ENCODE measurements at places on chromosomes 2 and 18.

- H3K36me3 ChIP-seq: no peaks in the 10 kb centered on the region
- no peak for DNase-seq
- H3K27ac ChIP-seq: no peak overlapping the region
Observed at GRCh38 chr2:136069773-136070172, 48.2 kb downstream of the CXCR4 start.

DNA sequence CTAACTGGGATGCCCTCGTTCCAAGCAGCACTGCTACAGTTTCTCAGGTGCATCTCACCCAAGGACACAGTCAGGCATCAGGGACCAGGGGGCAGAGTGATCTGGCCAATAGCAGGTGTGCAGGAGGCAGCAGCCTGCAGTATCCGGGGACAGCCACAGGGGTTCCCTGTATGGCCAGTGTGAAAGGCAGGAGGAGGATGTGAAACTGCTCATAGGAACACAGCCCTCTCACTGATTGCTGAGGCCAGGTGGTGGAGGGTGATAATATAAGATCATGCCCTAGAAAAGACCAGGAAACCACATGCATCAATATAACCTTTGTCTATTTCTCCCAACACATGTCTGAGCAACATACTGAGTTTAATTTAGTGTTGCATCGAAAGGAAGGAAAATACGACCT is 112.7 kb upstream of the TACR1 start:
- no peak overlapping the region for H3K27ac ChIP-seq
- H3K27me3 ChIP-seq: no peaks in the 10 kb centered on the region
- H3K4me3 ChIP-seq: no peak overlapping the region
- no peaks in the 10 kb centered on the region for H3K36me3 ChIP-seq
- H3K4me1 ChIP-seq: no peaks in the 10 kb centered on the region

GRCh38 chr2:176613323-176613987 is 344.2 kb downstream of the MTX2 start:
- H3K4me3 ChIP-seq: no peak overlapping the region
- H3K27me3 ChIP-seq: no peaks in the 10 kb centered on the region
- H3K36me3 ChIP-seq: no peaks in the 10 kb centered on the region
- no peak overlapping the region for H3K27ac ChIP-seq

DNA sequence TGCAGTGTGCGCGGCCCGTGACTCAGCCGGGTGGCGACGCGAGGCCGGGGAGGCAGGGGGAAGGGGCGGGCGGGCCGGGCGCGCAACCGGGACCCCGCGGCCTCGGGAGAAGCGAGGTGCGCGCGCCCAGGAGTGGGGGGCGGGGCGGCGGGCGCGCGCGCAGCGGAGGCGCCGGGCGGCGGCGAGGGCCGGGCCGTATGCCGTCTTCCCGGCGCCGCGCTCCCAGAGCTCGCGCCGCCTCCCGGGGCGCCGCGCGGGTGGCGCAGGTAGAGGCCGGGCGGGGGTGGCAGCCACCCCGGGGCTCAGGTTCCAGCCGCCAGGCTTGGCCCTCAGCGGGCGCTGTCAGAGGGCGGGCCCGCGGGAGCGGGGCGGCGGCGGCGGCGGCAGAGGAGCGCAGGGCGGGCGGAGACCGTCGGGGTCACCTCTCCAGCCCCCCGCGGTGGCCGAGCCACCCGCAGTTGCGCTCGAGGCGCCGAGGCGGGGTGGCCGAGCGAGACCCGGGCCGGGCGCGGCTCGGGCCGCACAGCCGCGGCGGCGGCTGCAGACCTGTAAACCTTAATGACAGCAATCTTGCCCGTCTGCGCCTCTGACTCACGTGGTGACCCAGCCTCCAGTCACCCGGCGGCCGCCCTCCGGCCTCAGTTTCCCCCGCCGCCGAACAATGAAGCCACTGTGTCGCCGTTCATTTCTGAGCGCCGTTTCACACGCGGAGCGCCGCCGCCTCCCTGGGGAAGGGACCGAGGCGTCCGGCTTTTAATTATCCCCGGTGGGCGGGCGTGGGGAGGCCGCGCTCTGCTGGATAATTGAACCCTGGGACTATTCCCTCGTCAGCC is 25.3 kb upstream of the SMAD7 start:
- no peaks in the 10 kb centered on the region for H3K27me3 ChIP-seq
- peaks cover 14% of the 10 kb centered on the region for H3K4me1 ChIP-seq
- H3K4me3 ChIP-seq: peak overlapping the region; percentile 80
- H3K27ac ChIP-seq: peak overlapping the region; percentile 90

GRCh38 chr2:118363604-118364003 is 275.3 kb downstream of the INSIG2 start:
- no peak overlapping the region for H3K4me3 ChIP-seq
- no peak overlapping the region for H3K27ac ChIP-seq
- DNase-seq: no peak
- H3K4me1 ChIP-seq: no peaks in the 10 kb centered on the region
- H3K27me3 ChIP-seq: peaks cover 12% of the 10 kb centered on the region
- H3K36me3 ChIP-seq: no peaks in the 10 kb centered on the region

DNA sequence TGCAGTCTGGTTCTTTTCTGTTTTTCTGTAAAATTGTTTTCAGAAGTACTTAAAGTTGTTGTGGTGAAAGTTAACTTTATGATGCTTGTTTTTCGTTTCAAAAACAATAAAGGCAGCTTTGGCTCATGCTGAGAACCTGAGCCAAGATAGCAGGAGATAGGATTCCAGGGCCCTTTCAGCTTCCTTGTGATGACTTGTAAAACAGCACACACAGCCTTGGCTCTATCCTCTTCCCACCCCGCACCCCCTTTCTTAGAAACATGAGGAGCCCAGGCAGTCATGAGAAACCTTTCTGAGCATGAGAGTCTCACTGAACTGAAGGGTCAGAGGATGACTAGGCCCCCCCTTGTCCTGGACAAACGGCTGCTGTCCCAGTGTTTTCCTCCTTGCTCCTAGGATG is 12.4 kb upstream of the CHRNA1 start:
- no peaks in the 10 kb centered on the region for H3K36me3 ChIP-seq
- no peak overlapping the region for H3K27ac ChIP-seq
- no peaks in the 10 kb centered on the region for H3K27me3 ChIP-seq
- H3K4me1 ChIP-seq: peaks cover 21% of the 10 kb centered on the region

DNA sequence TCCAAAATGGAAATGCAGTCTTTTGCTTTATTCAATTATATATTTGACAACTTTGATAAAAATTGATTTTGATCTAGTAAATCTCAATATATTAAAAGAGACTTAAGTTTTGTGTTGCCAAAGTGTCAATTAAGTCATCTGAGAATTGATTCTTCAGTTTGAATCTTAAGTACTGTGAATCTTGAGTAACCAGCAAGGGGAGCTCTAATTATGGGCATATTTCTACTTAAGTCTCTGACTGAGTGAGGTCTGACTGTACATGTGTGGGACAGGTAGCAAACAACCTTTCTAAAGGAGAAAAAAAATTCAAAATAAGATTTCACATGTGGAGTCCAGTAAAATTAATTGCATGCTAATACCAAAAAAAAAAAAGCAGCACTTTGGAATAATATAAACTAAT is 503.7 kb upstream of the SLC8A1 start:
- no peaks in the 10 kb centered on the region for H3K4me1 ChIP-seq
- no peak for DNase-seq
- H3K27ac ChIP-seq: no peak overlapping the region
- H3K36me3 ChIP-seq: no peaks in the 10 kb centered on the region

DNA sequence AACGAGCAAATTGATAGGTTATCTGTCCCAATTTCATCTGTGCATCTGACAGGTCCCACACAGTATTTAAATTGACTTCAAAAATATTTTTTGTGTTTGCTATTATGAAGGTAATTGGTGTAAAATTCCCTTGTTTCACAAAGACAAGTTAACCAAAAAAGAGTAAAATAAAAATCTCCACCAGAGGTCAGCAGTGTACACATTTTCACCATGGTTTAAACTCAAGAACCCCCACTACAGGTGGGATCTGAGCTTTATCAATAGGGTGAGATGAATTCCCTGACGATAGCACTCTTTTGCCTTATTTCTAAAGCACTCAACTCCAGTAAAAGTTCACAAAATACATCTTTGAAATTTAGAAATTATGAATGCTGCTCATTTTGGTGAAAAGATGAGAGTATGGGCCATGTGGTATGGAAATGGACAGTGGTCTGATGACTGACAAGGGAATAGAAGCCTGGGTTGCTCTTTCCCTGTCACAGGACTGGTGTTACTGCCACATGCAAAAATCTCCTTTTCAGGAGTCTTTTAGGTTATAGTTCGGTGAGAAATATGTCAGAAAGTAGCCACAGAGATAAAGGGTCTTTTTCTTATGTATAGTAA is 68.0 kb downstream of the SERPINB8 start:
- no peak overlapping the region for H3K4me3 ChIP-seq
- no peak overlapping the region for H3K27ac ChIP-seq
- no peaks in the 10 kb centered on the region for H3K27me3 ChIP-seq
- H3K4me1 ChIP-seq: no peaks in the 10 kb centered on the region
- DNase-seq: no peak
- no peaks in the 10 kb centered on the region for H3K36me3 ChIP-seq

Data from left ventricle myocardium inferior (tissue), 1 donor.